KG1 (cell line): ENCODE measurements at places on chromosomes 1 and 21.

DNA sequence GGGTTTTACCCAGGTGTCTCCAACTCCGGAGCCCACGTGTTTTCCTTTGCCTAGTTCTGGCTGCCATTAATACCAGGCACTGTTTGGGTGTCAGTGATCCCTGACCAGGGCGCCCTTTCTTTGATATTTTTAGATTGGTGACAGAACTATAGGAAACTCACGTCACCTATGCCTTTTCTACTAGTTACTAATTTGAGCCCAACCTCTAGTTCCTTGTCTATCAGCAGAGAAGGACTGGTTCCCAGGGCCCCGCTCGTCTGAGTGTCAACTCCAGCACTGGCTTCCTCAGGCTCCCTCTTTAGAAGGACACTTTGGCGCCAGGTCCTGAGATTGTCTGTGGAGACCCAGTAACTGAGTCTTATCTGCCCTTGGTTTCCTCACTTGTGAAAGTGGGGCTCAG, 9.4 kb downstream of the MFN2 start:
- DNase-seq, result no peak

- no peak for DNase-seq
Observed at GRCh38 chr1:48917901-48918603, 141.4 kb upstream of the BEND5 start.

DNA sequence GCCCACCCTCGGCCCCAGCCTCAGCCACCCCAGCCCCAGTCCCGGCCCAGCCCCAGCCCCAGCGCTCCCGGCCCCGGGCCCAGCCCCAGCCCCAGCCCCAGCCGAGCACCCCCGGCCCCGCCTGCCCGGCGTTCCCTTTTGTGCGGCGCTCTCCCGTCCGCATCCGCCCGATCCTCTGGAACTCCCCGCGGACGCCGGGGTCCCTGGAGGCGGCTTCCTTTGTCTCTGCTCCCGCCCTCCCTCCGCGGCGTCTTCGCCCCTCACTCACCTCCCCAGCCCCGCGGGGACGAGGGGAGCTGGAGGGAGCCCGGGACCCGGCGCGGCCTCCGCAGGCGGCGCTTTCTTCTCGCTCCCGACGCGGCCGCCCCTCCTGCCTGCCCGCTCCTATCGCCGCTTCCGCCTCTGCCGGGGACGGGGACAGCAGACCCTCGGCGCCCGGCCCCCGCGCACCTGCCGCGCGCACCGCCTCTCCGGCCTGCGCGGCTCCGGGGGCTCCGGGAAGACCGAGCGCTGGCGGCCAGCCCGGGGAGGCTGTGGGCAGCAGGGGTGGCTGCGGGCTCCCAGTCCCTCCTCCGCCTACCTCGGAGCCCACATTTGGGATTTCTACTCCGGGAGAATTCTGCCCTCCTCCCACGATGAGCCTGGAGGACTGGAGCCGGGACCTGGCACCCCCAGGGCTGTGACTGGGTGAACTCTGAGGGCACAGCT, 14.0 kb downstream of the AGRN start:
- DNase-seq, result no peak

DNA sequence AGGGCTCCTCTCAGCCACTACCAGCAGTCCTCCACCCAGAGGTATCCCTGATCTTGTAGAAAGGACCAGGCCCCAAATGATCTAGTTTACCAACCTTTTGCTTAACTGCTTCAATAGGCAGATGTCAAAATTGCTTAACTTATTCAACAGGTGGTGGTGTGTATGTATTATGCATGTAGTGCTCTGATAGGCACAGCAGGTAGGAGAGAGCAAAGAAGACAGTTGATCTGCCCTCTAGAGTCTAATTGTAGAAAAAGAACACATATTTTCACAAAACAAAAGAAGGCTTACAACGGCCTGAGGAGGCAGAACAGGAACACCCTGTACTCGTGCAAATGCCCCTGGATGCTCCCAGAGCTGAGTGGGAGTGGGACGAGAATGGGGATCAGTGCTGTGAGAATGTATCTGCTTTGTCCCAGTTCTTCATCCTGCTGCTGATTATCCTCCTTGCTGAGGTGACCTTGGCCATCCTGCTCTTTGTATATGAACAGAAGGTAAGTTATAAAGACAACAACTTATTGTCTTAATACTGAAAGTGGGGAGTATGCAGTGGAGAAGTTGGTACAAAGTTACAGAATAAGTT, 21.1 kb downstream of the CD53 start:
- DNase-seq, result no peak

- DNase-seq, result no peak
Observed at GRCh38 chr1:195394567-195394966, 1213.7 kb downstream of the KCNT2 start.

- no peak for DNase-seq
Observed at GRCh38 chr1:181493166-181493565, 9.8 kb downstream of the CACNA1E start.

DNA sequence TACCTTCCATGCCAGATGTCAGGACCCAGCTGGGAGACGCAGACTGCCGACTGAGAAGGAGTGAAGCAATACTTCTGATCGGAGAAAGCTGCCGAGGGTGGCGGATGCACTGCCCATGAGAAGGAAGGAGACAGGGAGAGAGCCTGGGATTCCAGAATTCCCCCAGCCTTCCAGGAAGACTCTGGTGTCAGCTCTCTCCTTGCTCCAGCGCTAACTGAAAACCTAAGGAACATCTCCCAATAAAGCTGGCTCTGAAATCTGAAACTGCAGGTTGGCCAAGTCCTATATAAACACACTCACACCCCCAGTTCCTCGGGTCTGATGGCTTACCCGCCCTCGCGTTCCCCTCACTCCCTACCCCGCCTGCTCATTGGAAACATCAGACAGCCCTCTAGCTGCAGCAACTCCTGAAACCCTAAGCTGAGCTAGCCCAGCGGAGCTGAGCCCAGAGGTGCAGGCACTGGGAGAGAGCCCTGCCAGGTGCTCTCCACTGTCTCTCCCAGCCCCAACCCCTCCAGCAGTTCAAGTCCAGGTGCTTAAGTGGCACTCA, 52.3 kb downstream of the PLEKHA6 start:
- DNase-seq, result no peak

- DNase-seq, result no peak
Observed at GRCh38 chr21:17527240-17527639, 14.4 kb downstream of the CXADR start.

GRCh38 chr1:18693256-18694098, 62.8 kb downstream of the PAX7 start:
- no peak for DNase-seq

DNA sequence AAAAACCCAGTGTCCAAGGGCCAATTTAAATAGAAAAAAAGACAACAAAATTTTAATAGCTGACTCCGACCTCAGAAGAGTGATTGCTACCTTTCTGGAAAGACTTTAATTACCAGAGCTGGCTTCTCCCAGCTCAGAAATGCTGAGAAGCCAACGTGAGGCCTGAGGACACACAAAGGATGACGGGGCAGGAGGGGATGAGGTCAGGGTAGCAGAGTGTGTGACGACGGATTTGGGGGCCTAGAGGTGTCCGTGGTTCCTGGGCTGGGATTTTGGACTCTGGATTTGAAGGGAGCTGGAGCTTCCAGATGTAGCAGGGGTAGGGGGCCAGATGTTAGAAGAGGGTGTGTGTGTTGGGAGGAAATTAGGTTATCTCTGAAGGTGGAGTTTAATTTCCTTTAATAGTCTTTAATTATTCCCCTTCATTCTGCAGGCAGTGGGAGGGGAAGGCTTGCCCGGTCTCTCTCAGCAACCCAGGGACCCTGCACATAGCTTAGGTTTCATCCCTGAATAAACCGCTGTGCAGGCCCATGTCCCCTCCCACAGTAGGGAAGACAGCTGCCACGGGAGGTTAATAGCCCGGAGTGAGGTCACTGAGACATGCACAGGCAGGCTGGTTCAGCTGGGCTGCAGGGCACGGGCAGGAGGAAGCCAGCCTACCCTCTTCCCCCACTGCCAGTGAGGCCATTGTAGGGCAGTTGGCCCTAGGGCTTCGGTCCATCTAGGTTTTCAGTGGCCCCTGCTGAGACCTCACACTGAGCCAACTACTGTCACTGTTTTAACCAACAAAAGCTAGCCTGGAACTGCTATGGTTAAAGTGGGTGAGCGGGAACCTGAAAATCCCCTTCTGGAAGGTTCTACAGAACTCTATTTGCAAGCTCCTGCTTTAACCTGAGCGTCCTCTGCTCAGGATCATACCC, 3.8 kb upstream of the PADI3 start:
- no peak for DNase-seq

DNA sequence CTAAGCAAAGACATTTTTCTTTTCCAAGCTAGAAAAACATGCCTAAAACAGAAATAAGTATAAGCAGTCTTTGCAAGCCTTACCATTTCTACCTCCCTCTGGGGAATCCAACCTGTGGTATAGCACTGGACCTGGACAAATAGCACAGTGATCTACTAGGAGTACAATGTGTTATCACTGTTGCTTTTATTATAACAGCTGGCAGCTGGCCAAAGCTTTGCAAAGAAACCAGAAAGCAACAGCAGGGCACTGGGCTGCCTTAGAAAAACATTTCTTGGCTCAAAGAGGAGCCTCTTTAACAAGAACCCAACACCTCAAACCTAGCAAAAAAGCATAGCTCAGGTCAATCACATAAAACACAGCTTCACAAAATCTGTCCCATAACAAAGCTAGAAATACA, 294.5 kb upstream of the GREM2 start:
- no peak for DNase-seq

DNA sequence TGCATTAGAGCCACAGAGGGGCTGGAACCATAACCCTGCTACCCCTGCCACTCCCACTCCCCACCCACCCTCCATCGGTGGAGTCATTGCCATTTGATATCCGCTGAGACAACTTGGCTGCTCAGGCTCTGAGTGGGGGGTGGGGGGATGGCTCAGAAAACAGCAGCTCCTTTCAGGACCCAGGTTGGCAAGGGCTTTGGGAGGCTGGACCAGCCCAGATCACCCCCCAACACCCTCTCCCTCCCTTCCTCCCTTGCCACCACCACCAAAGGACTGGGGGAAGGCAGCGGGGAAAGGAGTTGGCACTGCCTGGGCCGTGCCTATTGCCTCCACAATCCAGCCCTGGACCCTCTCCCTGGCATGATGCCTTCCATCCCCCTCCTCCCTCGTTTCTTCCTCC, 1.7 kb downstream of the KCNJ10 start:
- no peak for DNase-seq

DNA sequence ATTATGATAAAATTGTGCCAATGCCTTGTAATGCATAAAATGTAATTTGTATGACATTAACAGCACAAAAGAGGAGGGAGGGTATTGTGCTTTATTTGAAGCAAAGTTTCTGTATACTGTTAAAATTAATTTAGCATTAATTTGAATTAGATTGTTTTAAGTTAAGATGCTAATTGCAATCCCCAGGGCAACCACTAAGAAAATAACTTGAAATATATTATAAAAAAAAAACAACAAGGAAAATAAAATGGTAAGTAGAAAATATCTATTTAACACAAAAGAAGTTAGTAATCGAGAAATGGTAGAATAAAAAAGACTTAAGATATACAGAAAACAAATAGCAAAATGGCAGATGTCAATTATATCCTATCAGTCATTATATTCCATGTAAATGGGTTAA, 131.4 kb upstream of the KAZN start:
- no peak for DNase-seq

- no peak for DNase-seq
Observed at GRCh38 chr1:243818978-243819377, 31.1 kb downstream of the AKT3 start.

- DNase-seq, result no peak
Observed at GRCh38 chr1:93033029-93033428, 46.1 kb upstream of the MTF2 start.

DNA sequence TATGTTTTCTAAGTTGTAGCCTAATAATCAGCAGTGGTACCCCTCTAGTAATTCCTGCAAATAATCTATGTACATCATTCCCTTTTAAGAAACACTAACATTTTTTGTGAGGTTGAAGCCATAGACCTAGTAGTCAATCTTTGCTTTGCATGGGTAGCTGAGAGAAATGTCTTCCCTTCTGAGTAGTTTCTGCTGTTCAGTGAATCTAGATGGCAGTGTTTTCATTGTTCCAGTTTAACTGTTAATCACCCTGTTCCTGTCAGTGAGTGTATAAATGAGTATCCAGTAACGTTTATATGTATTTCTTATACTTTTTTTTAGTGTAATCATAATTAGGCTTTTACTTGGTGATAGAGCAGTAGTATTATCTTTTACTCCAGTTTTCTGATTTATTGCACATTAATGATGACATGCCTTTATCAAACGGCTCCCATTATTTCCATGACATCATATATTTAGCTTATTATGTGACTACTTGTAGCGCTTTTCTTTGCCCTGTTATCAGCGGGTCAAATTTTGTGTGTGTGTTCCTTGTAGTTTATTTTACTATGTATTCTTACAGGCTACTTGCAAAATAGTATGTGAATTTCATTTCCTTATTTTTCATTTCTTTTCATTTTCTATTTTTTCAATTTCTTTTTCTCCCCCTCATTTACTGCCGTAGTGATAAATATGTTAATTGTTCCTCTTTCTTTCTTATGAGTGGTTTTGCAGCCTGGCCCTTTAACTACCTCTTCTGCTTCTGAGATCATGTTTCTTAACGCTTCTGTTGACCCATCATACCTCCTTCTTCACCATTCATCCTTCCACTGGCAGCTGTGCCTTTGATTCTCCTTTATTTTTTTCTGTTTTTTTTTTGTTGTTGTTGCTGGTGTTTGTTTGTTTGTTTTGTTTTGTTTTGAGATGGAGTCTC, 18.8 kb downstream of the CEP350 start:
- no peak for DNase-seq

- no peak for DNase-seq
Observed at GRCh38 chr1:210917560-210918169, 216.3 kb downstream of the KCNH1 start.

DNA sequence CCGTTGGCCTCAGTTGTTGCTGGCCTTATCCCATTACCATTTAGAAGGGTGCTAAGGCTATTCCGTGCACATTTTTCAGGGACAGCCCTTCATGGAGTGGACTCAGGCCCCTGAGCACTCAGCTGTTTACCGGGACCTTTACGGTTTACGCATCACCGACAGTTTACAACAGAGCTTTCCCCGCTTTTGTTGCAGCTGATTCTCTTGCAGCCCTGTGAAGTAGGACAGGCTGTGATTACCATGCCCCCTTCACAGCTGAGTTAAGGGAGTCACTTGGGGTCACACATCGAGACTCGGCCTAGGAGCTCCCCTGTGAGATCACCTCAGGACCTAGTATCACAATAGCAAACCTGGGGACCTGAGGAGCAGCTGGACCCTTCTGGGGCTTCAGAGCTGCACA, 41.9 kb downstream of the PTPRF start:
- no peak for DNase-seq

- DNase-seq, result no peak
Observed at GRCh38 chr21:40445349-40445921, 401.5 kb downstream of the DSCAM start.

DNA sequence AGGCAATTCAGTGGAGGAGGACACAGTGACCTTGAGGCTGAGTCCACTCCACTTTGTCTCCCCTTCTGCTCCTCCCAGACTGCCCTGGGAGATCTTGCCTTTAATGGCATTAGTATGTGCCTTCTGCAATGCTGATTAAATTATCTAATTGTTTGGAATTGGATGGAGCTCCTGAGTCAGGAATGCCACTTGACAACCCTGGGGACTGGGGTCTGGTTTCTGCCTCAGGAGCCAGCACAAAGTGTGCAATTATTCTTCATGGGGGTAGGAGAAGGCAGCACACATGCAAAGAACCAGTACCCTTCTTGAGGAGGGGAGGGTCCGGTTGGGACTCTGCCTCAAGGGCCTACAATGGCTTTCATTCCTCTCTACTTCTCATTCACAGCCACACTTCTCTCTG, 11.9 kb upstream of the PLXNA2 start:
- DNase-seq, result no peak
